ENCODE measurements at places on chromosomes 6 and 20.

- no peak for DNase-seq
- no peak overlapping the region for H3K4me3 ChIP-seq
- H3K4me1 ChIP-seq = no peaks in the 10 kb centered on the region
- no peaks in the 10 kb centered on the region for H3K36me3 ChIP-seq
- H3K27ac ChIP-seq = no peak overlapping the region
- H3K27me3 ChIP-seq = no peaks in the 10 kb centered on the region
Measured at GRCh38 chr6:138428944-138429598, 25.0 kb downstream of the HEBP2 start.

GRCh38 chr6:90238496-90239266 lies 58.0 kb downstream of the BACH2 start:
- peak overlapping the region; percentile 10 for H3K4me3 ChIP-seq
- no peak for DNase-seq
- H3K4me1 ChIP-seq = peaks cover 87% of the 10 kb centered on the region

- H3K27ac ChIP-seq = no peak overlapping the region
- H3K36me3 ChIP-seq = no peaks in the 10 kb centered on the region
- DNase-seq = no peak
- H3K27me3 ChIP-seq = peaks cover 25% of the 10 kb centered on the region
- H3K4me3 ChIP-seq = no peak overlapping the region
Measured at GRCh38 chr6:27321901-27322300, 9.8 kb upstream of the POM121L2 start.

GRCh38 chr6:154301839-154302752 lies 54.5 kb downstream of the IPCEF1 start:
- no peak overlapping the region for H3K4me3 ChIP-seq
- H3K27ac ChIP-seq = no peak overlapping the region
- peaks cover 13% of the 10 kb centered on the region for H3K4me1 ChIP-seq
- peaks cover 8% of the 10 kb centered on the region for H3K27me3 ChIP-seq
- DNase-seq = peak; percentile 47

GRCh38 chr6:108778421-108779186 lies 69.6 kb upstream of the ARMC2 start:
- H3K27me3 ChIP-seq = peaks cover 6% of the 10 kb centered on the region
- H3K4me3 ChIP-seq = no peak overlapping the region
- peaks cover 10% of the 10 kb centered on the region for H3K4me1 ChIP-seq
- H3K27ac ChIP-seq = no peak overlapping the region

- no peak overlapping the region for H3K27ac ChIP-seq
- no peaks in the 10 kb centered on the region for H3K36me3 ChIP-seq
- H3K4me3 ChIP-seq = no peak overlapping the region
- DNase-seq = no peak
- no peaks in the 10 kb centered on the region for H3K4me1 ChIP-seq
Measured at GRCh38 chr6:127462376-127462775, 3.2 kb upstream of the KIAA0408 start.

GRCh38 chr20:38316341-38316740 lies 12.4 kb downstream of the BPI start:
- no peak overlapping the region for H3K27ac ChIP-seq
- H3K4me1 ChIP-seq = no peaks in the 10 kb centered on the region
- H3K27me3 ChIP-seq = peaks cover 23% of the 10 kb centered on the region
- no peak overlapping the region for H3K4me3 ChIP-seq
- no peaks in the 10 kb centered on the region for H3K36me3 ChIP-seq

GRCh38 chr6:121571455-121571854 lies 136.0 kb downstream of the GJA1 start:
- no peak overlapping the region for H3K4me3 ChIP-seq
- no peak overlapping the region for H3K27ac ChIP-seq
- no peak for DNase-seq
- no peaks in the 10 kb centered on the region for H3K36me3 ChIP-seq

- no peak overlapping the region for H3K4me3 ChIP-seq
- no peak for DNase-seq
- no peak overlapping the region for H3K27ac ChIP-seq
- H3K36me3 ChIP-seq = no peaks in the 10 kb centered on the region
- no peaks in the 10 kb centered on the region for H3K4me1 ChIP-seq
Measured at GRCh38 chr6:115545672-115545986, 515.1 kb downstream of the FRK start.

DNA sequence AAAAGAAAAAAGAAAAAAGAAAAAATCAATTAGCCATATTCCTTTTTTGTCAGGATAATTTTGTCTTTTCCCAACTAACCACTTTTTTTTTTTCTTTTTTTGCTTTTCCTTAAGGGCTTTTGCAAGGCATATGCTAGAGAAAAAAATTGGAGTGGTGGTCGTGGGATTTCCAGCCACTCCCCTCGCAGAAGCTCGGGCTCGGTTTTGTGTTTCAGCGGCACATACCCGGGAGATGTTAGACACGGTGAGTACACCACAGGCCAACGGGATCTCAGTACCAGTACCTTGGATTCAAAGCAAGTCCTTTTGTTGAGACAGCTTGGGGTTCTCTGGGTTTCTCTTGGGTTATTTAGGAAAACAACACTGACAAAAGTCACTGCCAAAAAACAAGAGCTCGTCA lies 61.2 kb upstream of the ISM1 start:
- H3K27ac ChIP-seq = no peak overlapping the region
- no peaks in the 10 kb centered on the region for H3K4me1 ChIP-seq
- no peaks in the 10 kb centered on the region for H3K36me3 ChIP-seq

DNA sequence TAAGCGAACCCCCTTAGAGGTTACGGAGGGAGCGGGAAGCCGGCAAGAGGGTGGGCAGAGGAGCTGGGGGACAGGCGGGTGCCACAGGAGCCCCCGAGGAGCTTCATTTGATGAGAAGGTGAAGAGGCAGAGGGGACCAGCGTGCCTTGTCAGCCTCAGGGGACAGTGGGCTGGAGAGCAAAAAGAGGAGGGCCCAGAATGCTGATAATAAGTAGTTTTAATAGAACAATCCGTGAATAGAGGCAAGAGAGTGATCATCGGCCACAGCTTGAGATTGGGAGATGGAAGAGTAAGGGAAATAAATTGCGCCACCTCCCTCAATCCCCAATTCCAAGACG lies 1.3 kb downstream of the COL19A1 start:
- no peak overlapping the region for H3K27ac ChIP-seq
- peaks cover 23% of the 10 kb centered on the region for H3K4me1 ChIP-seq
- H3K4me3 ChIP-seq = peak overlapping the region; percentile 64
- no peak for DNase-seq
- peaks cover 45% of the 10 kb centered on the region for H3K27me3 ChIP-seq

DNA sequence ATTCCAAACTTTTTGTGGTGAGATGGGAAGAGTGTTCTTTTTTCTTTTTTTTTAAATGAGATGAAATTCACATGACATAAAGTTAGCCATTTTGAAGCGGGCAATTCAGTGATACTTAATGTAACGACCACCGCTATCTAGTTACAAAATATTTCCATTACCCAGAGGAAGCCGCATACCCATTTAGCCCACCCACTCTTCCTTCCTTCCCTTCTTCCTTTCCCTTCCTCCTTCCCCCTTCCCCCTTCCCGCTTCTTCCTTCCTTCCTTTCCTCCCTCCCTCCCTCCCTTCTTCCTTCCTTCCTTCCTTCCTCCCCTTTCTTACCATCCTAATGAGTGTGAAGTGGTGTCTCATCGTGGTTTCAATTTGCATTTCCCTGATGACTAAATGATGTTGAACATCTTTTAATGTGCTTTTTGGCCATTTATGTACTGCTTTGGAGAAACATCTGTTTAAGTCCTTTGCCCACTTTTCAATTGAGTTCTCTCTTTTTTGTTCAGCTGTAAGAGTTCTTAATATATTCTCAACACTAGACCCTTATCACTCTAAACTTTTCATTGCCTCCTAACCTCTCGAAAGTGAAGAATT lies 371.1 kb downstream of the FARS2 start:
- H3K36me3 ChIP-seq = peaks cover 11% of the 10 kb centered on the region
- no peak for DNase-seq
- peaks cover 16% of the 10 kb centered on the region for H3K4me1 ChIP-seq
- H3K4me3 ChIP-seq = no peak overlapping the region
- H3K27me3 ChIP-seq = no peaks in the 10 kb centered on the region
- no peak overlapping the region for H3K27ac ChIP-seq

- no peak overlapping the region for H3K27ac ChIP-seq
- H3K36me3 ChIP-seq = peaks cover 8% of the 10 kb centered on the region
- H3K4me3 ChIP-seq = no peak overlapping the region
- no peak for DNase-seq
Measured at GRCh38 chr6:1894954-1895353, 285.2 kb downstream of the FOXC1 start.

- H3K27ac ChIP-seq = no peak overlapping the region
- H3K36me3 ChIP-seq = peaks cover 35% of the 10 kb centered on the region
- peaks cover 42% of the 10 kb centered on the region for H3K4me1 ChIP-seq
- no peak for DNase-seq
- peak overlapping the region; percentile 24 for H3K4me3 ChIP-seq
- peaks cover 3% of the 10 kb centered on the region for H3K27me3 ChIP-seq
Measured at GRCh38 chr6:3261921-3262320, 3.2 kb downstream of the PSMG4 start.

- peak overlapping the region; percentile 54 for H3K4me3 ChIP-seq
- H3K27ac ChIP-seq = no peak overlapping the region
- H3K27me3 ChIP-seq = no peaks in the 10 kb centered on the region
- H3K36me3 ChIP-seq = no peaks in the 10 kb centered on the region
Measured at GRCh38 chr6:13872681-13873080, 52.1 kb upstream of the RNF182 start.

GRCh38 chr6:30238178-30238795 lies 25.1 kb upstream of the TRIM26 start:
- H3K4me3 ChIP-seq = no peak overlapping the region
- H3K4me1 ChIP-seq = no peaks in the 10 kb centered on the region
- DNase-seq = peak; percentile 45
- H3K27me3 ChIP-seq = peaks cover 31% of the 10 kb centered on the region
- no peak overlapping the region for H3K27ac ChIP-seq
- H3K36me3 ChIP-seq = no peaks in the 10 kb centered on the region

DNA sequence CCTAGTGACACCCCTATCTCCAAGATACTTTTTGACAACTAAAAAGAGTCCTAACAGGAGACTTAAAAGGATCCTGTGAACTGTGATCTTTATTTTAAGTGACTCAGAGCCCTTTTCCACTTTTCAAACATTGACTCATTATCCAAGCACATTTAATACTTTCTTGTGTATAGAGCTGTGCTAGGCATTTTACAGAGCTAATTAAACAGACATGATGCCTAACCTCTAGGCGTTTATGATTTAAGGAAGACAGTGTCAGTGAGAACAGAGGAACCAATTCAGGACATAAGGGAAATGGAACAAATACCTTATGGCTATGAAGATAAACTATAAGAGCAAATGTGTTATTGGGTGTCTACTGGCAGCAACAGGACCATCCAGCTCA lies 282.6 kb downstream of the TPBG start:
- H3K27me3 ChIP-seq = no peaks in the 10 kb centered on the region
- no peak overlapping the region for H3K27ac ChIP-seq
- H3K4me1 ChIP-seq = no peaks in the 10 kb centered on the region
- H3K4me3 ChIP-seq = no peak overlapping the region
- H3K36me3 ChIP-seq = no peaks in the 10 kb centered on the region

DNA sequence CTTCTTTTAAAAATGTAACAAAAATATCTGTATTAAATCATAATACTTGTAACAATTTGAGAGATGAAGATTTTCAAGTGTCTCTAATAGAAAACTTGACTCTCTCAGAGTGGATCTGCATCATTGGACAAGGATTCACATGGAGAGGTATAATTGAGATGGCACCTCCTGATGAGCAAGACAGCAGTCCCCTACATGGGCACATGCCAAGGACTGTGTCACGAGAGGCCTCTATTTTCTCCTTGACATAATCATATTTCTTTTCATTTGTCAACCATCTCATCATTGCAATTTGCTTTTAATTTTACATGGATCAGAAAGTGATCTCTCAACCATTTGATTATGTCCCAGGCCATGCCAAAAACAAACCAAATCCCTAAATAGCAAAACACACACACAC lies 206.8 kb upstream of the THEMIS start:
- H3K4me3 ChIP-seq = no peak overlapping the region
- H3K27me3 ChIP-seq = no peaks in the 10 kb centered on the region

GRCh38 chr6:35161266-35161665 lies 20.1 kb upstream of the TCP11 start:
- H3K36me3 ChIP-seq = no peaks in the 10 kb centered on the region
- H3K27ac ChIP-seq = no peak overlapping the region
- DNase-seq = no peak
- H3K4me3 ChIP-seq = no peak overlapping the region

- no peak overlapping the region for H3K27ac ChIP-seq
- no peaks in the 10 kb centered on the region for H3K4me1 ChIP-seq
- no peak for DNase-seq
Measured at GRCh38 chr6:127079681-127080080, 38.8 kb upstream of the RSPO3 start.

DNA sequence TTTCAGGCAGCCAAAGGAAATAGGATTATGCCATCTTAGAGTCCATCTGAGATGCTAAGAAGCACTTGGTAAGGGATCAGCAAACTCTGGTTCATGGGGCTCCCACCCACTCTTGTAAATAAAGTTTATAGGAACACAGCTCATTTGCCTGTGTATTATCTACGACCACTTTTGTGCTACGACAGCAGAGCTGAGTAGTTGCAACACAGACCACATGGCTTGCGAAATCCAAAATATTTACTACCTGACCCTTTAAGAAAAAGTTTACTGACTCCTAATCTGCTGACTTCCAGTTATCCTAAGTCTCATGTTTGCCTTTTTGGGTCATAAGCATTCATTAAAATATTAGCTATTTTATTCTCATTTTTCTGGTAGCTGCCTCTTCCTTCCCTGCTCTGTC lies 859.0 kb downstream of the QKI start:
- no peaks in the 10 kb centered on the region for H3K4me1 ChIP-seq
- no peaks in the 10 kb centered on the region for H3K27me3 ChIP-seq
- no peak overlapping the region for H3K4me3 ChIP-seq
- no peak for DNase-seq

- no peaks in the 10 kb centered on the region for H3K36me3 ChIP-seq
- no peak for DNase-seq
- peaks cover 19% of the 10 kb centered on the region for H3K4me1 ChIP-seq
- H3K27me3 ChIP-seq = peaks cover 2% of the 10 kb centered on the region
- H3K27ac ChIP-seq = no peak overlapping the region
- no peak overlapping the region for H3K4me3 ChIP-seq
Measured at GRCh38 chr6:157555455-157556143, 174.6 kb downstream of the ZDHHC14 start.

DNA sequence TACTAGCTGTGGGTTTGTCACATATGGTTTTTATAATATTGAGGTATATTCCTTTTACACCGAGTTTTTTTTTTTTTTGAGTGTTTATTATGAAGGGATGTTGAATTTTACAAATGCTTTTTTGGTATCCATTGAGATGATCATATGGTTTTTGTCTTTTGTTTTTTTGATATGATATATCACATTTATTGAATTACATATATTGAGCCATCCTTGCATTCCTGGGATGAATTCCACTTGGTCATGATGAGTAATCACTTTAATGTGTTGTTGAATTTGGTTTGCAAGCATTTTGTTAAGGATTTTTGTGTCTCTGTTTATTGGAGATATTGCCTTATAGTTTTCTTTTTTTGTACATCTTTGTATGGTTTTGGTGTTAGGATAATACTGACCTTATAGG lies 3.3 kb upstream of the ZNF337 start:
- no peak for DNase-seq
- H3K36me3 ChIP-seq = peaks cover 12% of the 10 kb centered on the region
- H3K27ac ChIP-seq = no peak overlapping the region
- H3K4me3 ChIP-seq = no peak overlapping the region
- peaks cover 17% of the 10 kb centered on the region for H3K4me1 ChIP-seq
- H3K27me3 ChIP-seq = no peaks in the 10 kb centered on the region

GRCh38 chr20:12833861-12834260 lies 174.9 kb upstream of the SPTLC3 start:
- no peak for DNase-seq
- no peaks in the 10 kb centered on the region for H3K27me3 ChIP-seq
- no peak overlapping the region for H3K27ac ChIP-seq
- H3K36me3 ChIP-seq = no peaks in the 10 kb centered on the region
- no peaks in the 10 kb centered on the region for H3K4me1 ChIP-seq

- no peak for DNase-seq
- H3K4me1 ChIP-seq = no peaks in the 10 kb centered on the region
- no peak overlapping the region for H3K27ac ChIP-seq
- H3K27me3 ChIP-seq = no peaks in the 10 kb centered on the region
- peaks cover 24% of the 10 kb centered on the region for H3K36me3 ChIP-seq
- H3K4me3 ChIP-seq = no peak overlapping the region
Measured at GRCh38 chr6:70456735-70457134, 43.4 kb downstream of the FAM135A start.
